ENCODE measurements at places on chromosomes 1 and 21.

GRCh38 chr1:31727195-31727594, 23.4 kb upstream of the COL16A1 start:
- no peak for DNase-seq

DNA sequence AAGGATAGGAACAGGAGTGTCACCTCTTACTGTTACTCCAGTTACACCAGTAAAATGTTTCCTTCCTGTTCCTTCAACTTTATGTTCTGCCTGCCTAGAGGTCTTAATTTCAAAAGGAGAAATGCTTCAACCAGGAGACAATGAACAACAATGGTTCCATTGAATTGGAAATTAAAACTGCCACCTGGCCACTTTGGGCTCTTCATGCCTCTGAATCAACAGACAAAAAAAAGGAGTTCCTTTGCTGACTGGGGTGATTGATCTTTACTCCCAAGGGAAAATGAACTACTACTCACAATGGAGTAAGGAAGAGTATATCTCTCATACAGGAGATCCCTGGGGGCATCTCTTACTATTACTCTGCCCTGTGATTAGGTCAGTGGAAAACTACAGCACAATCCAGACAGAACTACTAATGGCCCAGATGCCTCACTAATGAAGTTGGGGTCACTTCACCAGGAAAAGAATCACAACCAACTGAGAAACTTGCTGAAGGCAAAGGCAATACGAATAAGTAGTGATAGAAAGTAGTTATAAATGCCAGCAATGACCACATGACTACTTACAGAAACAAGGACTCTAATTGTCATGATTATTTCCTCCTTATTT, 76.6 kb upstream of the PRDX6 start:
- no peak for DNase-seq

- DNase-seq = no peak
These were observed 32.1 kb downstream of the SLC37A1 start for GRCh38 chr21:42545745-42546144.

GRCh38 chr21:34201001-34201400, 127.6 kb downstream of the MRPS6 start:
- peak; percentile 52 for DNase-seq

DNA sequence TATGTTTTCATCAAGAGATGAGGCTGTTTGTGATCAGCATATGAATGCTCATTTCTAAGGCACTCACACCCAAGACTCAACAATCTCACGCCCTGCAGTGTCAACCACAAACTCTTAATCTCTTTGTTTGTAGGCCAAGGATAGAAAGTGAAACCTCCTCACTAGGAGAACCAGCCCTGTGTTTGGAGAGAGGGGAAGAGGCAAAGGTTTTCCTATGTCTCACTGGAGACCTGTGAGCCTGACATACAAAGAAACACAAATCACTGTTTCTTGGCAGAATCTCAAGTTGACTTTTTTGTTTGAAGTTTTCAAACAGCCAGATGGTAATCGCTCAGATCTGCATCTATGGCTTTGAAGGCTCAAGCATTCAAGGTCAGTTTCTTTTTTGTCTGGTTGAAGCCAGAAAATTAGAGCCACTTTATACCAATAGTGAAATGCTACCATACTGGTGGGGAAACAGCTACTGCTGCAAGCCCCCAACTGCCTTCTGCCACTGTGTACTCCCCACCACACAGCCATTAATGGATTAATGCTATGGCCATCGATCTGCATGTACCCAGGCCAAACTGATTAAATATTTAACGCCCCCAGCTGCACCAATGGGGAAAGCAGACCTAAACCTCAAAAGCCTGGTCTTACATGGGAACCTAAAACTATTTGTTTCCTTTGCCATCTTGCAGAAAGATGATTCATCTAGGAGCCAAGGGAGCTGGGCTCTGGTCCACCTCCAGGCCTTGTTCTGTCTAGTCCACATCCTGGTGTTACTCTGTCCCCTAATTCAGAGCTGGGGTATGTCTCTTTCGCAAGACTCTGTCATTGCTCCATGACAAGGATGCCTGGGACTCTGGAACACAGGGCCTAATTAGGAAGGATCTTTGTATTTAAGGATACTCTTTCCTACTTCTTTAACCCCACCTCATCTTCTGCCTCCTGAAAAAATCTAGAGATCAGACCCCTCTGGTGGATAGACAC, 16.3 kb downstream of the PDZK1 start:
- DNase-seq = no peak

- DNase-seq = no peak
These were observed 18.4 kb downstream of the FMN2 start for GRCh38 chr1:240109920-240110636.

GRCh38 chr1:117267232-117267774, 56.6 kb upstream of the VTCN1 start:
- DNase-seq = no peak

DNA sequence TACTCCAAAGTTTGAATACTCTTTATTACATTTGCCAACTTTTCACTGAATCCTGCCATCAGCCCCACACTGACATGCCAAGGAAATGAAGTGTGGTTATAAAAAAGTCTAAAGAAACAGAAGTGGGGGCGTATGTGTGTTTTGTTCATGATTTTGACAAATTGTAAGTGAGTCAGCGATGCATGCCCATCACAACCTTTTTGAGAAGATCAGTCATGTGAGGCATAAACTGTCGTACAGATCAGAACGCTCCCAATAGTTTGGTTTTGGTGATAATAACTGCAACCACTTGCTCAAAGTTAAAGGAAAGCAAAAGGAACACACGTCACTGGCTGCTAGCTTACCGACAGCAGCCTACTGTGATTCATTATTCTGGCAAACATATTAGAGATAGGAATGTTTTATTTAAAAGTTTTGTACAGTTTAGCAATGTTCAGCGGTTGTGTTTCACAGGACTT, 95.6 kb downstream of the RGS2 start:
- peak; percentile 85 for DNase-seq

- no peak for DNase-seq
These were observed 8.5 kb upstream of the ZC3H12A start for GRCh38 chr1:37465593-37466517.

- DNase-seq = peak; percentile 89
These were observed 122.8 kb upstream of the IVNS1ABP start for GRCh38 chr1:185439727-185440415.

DNA sequence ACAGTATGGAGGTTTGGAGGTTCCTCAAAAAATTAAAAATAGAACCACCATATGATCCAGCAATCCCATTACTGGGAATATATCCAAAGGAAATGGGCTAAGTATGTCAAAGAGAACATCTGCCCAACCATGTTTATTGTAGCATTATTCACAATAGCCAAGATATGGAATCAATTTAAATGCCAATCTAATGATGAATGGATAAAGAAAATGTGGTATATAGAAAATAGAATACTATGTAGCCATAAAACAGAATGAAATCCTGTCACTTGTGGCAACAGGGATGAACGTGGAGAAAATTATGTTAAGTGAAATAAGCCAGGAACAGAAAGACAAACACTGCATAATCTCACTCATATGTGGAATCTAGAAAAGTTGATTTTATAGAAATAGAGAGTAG, 201.7 kb upstream of the AJAP1 start:
- DNase-seq = no peak

DNA sequence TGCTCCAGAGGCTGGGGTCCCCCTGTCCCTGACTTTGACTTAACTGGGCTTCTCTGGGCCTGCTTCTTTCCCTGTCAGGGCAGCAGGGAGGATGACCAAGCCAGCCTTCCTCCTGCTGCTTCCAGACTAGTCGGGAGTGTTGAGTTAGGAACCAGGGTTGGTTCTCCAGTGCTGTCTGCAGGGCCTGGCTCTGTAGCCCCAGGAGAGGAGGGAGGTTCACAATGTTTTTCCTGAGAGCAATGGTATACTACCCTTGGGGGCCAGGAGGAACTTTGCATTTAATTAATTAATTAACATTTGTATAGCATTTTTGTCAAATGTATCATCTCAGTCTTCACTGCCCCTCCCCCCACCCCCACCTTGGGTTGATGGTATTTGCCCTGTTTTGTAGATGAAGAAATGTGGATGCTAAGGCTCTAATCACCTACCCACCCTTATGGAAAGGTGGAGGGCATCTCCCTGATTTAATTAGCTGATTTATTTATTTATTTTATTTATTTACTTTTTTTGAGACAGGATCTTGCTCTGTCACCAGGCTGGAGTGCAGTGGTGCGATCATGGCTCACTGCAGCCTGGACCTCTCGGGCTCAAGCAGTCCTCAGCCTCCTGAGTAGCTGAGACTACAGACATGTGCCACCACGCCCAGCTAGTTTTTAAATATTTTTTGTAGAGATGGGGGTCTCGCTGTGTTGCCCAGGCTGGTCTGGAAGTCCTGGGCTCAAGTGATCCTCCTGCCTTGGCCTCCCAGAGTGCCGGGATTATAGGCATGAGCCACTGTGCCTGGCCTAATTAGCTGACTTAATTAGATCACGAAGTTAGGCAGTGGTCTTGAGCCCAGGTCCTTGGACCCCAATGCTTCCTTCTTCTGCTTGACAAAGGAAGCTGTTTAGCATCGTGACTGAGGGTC, 6.6 kb downstream of the H6PD start:
- DNase-seq = no peak

DNA sequence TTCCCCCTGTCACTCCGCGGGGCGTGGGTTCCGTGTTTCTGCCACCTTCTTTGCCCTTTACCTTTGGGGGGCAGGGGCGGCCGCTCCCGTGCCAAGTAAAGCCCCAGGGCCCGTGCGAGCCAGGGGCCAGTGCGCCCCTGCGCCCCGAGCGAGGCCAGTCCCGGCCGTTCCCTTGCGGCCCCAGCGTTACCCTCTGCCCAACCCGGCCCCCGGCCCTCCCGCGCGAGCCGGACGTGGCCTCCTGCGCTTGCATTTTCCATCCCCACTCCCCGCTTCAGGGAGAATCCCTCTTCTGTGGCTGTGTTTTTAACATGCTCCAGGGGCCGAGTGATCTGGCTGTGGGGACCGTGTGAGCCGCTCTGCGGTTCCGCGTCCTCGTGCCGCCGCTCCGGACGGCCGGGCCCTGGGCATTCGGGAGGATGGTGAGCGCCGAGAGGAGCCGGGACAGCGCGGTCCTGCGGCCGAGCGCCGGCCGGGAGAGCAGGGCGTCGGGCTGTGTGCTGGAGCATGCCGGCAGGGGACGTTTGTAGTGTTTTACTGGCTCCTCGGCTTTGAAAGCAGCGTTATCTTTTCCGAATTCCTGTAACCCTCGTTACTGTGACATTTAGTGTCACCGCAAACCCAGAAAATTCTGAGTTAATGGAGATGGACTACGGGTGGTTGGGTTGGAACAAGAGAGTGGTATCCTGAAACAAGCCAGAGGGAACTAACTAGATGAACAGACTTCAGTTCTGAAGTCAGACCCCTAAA, 1.0 kb downstream of the GALNT2 start:
- peak; percentile 9 for DNase-seq

GRCh38 chr1:16243936-16244649, 7.1 kb upstream of the CPLANE2 start:
- DNase-seq = peak; percentile 57

DNA sequence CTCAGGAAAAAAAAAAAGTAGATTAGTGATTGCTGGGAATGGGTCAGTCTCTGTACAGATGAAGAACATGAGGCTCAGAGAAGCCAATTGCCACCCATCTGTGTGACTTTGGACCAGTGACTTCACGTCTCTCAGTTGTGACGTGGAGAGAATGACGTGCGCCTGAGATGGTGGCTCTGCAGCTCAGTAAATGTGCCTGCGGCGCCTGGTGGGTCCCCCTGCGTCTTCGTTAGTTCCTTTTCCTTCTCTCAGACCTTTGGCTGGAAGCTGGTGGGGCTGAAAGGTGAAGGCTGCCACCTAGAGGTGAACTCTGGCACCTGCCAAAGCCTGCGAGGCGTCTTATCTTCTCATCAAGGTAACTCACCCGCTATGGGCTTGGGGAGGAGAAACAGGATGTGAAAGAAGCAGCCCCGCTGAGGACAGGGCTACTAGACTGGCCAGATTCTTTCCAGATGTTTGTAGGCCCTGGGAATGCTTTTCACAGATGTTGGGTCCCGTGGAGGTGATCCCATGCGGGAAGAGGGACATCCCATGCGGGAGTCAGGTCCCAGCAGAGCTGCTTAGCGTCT, 8.7 kb upstream of the E2F2 start:
- DNase-seq = peak; percentile 78

DNA sequence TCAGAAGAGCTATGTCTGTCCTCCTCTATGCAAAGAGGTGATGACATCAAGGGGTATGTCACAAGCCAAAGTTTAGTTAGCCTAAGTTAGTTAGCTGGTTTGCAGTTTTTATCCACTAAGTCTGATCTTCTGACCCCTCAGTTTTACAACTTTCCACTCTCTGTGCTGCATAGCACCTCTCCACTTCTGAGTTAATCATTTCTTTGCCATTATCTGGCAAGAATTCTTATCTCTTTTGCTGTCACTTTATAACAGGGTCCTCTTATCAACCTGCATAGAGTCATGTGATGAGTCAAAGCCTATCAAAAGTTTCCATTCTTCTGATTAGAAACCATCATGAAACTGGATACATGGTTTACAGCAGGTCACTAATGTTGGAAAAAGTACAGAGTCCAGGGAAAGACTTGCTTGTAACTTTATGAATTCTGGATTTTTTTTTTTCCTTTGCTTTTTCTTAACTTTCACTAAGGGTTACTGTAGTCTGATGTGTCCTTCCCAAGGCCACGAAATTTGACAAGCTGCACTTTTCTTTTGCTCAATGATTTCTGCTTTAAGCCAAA, at the start of gene NR5A2:
NR5A2 (plus strand) TSS at position 447 of the 560 bp plus-strand sequence. CDS start 138 bp downstream, outside the sequence.
- no peak for DNase-seq

DNA sequence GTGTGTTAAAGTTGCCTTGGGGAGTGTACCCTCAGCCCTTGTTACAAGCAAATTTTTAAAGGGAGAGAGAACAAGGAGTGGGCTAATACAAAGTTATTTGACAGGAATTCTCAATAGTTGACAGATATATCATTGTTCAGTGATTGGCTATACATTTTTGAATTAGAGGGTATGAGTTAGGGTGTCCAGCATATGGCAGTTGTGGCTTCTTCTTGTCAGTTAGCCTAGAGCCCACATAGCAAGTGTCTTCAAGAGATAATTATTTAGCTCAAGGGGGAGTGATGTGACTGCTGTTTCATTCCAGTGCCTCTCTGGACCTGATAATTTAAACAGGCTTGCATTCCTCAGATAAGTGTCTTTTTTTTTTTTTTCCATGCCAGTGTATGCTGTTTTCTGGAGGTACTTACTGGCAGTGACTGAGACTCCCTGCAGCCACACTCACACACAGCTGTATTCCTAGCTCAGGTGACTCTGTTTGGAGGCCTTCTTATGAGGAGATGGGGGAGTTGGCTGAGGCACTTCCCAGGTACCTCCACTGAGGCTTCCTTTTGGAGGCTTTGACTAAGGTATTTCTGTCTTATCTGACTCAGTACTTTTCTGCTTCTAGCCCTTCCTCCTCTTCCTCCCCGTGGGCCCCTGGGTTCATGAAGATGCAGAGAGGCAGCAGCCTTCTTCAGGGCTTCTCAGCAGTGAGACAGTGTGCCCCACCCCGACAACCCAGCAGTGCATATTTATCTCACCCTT, 32.3 kb downstream of the IVNS1ABP start:
- DNase-seq = no peak

Data from inflammatory macrophage treated with lipopolysaccharide for 1 hour (primary cell).